ENCODE measurements at places on chromosomes 7 and 10. TPM values are rescaled to one million over a fixed set of nuclear protein-coding genes. Genes with fewer than 3 reads are reported as not detected.

DNA sequence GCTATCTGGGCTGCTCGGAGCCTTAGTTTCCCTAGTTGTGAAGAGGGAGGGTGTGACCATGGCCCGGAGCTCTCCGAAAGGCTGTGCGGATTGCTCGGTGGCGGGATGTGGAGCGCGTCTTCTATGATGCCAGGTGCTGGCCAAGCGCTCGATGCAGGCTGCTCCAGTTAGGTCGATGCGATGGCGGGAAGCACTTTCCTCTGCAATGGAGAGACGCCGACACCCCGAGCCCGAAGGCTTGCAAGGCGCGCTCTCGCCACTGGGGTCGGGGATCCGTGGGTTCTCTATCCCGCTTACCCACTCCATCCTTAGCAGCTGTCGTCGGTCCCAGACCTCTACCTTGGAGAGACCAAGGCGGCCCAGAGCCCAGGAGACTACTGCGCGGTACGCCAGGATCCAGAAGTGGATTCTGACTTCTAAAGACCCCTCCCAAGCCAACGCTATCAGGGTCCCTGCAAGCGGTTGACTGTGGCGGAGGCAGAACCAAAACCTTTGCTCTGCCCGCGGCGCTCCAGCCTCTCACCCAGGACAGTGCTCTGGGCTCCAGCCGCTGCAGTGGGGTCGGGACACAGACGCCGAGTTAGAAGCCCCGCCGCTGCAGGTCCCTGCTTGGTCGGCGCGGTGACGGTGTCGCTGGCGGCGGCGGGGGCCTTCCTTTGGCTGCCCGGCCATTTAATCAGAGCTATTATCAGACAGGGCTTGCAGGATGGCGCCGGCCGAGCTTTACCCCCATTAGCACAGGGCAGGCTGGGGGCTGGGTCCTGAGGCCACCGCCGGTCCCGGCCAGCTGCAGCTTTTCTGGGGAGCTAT is 7.8 kb upstream of the TBX20 start:
- DNase-seq = peak; percentile 31

DNA sequence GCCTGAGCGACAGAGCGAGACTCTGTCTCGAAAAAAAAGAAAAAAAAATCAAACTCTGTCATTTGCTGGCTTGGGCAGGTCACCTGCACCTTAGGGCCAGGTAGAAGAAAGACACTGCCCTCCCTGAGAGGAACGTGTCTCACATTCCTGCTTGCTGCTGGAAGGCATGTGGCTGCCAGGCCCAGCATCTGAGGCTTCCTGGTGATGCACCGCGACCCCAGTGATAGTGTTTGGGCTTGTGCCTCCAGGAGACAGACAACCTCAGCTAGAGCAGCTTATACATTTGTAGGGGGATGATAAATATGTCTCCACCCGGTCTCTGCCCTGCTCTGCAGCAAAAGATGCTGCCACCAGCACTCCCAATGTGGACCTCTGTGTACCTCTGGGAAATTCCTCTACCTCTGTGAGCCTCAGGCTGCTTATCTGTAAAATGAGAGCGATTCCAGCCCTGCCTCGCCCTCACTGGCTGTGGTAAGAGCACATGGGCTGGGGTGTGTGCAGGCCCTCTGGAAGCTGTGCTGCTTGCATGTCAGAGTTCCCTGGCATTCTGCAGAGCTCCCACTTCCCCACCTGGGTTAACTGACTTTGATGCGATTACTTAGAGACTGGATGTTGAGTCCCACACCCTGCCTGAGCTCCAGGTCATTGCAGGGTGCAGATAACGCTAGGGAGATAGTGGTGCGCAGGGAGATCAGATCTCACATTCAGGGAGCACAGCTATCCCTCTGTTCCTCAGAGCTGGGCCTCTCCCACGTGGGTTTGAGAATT is 19.9 kb downstream of the SLC29A3 start:
- no peak for DNase-seq

DNA sequence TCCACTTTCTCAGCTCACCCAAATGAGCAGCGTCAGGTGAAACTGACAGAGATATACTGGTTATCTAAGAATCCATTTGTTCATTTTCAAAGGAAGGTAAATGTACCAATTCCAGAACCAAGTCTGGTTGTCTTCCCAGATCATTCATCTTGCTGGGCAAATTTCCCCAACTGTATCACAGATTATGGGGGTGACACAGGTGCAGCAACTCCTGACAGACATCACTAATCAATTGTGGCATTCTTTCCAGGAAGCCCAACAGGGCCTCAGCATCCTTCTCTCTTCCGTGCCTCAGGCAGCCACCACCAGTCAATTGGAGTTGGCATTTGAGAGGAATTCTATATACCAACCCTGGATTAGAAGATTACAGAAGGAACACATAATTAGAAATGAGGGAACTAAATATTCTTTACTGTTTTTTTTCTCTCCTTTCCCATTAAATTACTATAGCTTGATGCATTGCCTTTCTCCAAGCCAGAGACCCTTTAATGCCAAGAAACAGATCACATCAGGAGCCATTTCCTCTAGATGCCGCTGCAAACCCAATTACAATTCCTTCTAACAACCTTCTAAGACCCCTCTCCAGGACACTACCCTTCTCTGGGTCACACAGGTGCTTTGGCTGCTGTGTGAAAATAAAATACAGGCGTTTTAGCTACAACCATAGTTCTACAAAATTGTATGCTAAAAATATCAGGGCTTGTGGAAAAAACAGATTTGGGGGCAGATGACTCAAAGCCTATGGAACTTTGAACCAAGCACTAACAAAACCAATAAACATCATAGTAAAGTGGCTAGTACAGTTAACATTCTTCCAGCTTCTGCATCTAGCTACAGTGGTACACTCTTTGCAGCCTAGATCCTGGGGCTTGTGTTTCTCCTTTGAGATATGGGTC is 291.6 kb downstream of the RNLS start:
- no peak for DNase-seq

DNA sequence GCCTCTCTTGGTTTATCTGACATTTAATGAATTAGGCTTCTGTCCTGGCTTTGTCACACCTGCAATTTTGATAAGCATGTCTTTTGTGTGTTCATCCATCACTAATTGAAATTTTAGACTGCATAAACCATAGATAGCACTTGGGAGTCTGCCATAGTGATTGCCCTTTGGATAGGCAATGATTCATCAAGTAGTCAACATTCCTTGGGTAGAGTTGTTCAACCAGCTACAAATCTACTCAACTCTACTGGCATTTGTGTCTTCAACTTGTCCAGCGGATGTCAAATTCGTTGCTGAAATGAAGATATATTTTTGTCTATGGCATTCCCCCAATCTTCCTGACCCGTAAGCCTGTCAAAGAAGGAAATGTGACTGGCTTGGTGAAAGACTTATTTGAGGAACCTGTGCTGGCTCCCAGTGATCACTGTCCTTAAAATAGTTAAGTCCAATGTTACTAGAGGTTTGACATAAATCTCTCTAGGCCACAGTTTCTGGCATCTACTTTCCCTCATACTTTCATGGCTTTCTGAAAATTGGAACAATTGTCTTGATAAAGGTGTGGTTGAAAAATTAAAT is 33.7 kb upstream of the CREB5 start:
- DNase-seq = no peak

- no peak for DNase-seq
Measured at GRCh38 chr10:124380256-124380995, 38.3 kb downstream of the OAT start.

DNA sequence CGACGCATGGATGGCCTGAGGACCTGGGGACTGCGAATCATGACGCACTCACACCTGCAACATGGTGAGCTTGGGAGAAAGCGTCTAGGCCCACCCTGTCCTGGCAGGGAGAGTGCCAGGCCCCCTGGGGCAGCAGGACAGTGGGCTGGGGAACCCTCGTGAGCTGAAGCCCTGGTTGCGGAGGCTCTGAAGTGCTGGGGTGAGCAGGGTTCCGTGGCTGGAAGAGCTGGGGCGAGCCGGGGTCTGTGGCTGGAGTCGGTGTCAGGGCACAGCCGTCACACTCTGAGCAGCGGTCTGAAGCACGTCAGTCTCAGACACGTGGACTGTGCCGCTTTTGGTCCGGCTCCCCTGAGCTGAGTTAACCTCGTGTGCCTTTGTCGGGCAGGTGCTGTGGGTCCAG is 4.7 kb downstream of the SUN1 start:
- no peak for DNase-seq

The VSIR gene
- polyA plus RNA-seq = 102 TPM

GRCh38 chr7:43454936-43455518 is 127.9 kb upstream of the STK17A start:
- DNase-seq = no peak

All from heart right ventricle (tissue), 16 donors.